HuH-7.5 (cell line): ENCODE measurements at places on chromosomes 4 and X.

DNA sequence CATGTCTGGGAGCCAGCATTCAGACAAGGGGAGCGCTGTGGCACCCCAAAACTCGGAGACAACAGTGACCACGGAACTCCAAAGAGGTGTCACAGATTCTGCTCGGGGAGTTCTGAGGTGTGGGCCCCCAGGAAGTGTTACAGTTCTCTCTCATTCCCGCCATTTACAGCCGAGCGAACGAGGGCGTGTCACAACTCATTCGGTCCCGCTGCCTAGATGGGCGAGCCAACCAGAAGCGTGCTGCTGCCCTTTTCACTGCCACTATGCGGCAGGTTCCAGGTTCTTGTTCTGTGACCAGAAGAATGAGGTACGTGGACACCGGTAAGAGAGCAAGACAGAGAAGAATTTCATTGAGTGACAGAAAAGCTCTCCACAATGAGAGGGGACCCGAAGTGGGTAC lies 1370.6 kb upstream of the AGA start:
- no peak for DNase-seq

DNA sequence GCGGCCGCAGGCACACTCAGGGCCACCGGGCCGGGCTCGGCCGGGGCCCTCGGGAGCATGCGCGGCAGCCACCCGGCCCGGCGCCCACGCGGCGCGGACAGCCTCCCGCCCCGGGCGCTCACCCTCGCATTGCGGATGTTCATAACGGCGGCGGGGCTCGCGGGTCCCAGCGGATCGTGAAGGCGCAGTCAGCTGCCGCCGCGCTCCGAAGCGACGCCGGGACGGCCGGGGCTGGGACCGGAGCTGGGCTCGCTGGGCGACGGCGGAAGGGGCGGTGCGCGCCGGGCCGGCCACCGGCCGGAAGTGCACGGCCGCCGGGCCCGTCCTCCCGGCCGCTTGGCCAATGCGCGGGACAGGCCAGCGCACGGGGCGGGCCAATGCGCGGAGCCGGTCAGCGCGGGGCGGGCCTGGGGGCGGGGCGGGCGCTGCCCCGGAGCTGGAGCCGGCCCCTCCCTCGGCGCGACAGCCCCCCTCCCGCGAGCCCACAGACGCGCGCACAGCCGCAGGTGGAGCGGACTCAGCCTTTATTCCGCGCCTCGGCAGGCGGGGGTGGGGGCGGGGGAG lies at the start of gene NAA10:
Gene NAA10 (minus strand): TSS at position 276 of the 564 bp plus-strand sequence. CDS start 133 bp downstream, at position 143.
- DNase-seq: peak; percentile 82

- no peak for DNase-seq
These were observed 58.4 kb upstream of the HS3ST1 start for GRCh38 chr4:11487139-11487538.

GRCh38 chrX:148567229-148567628 lies 66.8 kb downstream of the AFF2 start:
- no peak for DNase-seq

- DNase-seq: no peak
These were observed 178.2 kb downstream of the PTTG2 start for GRCh38 chr4:38138363-38138762.

GRCh38 chr4:82562564-82562854 lies 721 bp upstream of the TMEM150C start:
- peak; percentile 13 for DNase-seq

- DNase-seq: no peak
These were observed 51.7 kb upstream of the CHRNA9 start for GRCh38 chr4:40283413-40283812.

- DNase-seq: no peak
These were observed 164.2 kb upstream of the PITX2 start for GRCh38 chr4:110787109-110787508.

- DNase-seq: no peak
These were observed 260.0 kb downstream of the GLUD2 start for GRCh38 chrX:121307449-121307848.

DNA sequence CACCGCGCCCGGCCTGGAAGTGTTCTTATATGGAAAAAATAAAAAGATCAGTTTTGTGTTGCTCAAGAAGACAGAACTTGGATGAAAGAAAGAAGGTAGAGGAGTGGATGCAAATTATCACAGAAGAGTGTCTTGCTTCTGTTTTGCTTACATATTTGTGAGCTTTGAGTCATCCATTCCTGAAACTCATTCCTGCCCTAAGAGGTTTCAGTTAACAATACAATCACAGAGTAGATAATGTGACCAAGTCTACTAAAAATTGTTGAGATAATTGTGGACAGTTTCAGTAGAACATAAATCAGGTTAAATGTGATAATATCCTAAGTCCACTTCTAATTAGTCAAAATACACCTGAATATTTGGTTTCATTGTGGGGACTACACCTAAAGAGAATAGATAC lies 26.4 kb upstream of the LRCH2 start:
- DNase-seq: no peak

DNA sequence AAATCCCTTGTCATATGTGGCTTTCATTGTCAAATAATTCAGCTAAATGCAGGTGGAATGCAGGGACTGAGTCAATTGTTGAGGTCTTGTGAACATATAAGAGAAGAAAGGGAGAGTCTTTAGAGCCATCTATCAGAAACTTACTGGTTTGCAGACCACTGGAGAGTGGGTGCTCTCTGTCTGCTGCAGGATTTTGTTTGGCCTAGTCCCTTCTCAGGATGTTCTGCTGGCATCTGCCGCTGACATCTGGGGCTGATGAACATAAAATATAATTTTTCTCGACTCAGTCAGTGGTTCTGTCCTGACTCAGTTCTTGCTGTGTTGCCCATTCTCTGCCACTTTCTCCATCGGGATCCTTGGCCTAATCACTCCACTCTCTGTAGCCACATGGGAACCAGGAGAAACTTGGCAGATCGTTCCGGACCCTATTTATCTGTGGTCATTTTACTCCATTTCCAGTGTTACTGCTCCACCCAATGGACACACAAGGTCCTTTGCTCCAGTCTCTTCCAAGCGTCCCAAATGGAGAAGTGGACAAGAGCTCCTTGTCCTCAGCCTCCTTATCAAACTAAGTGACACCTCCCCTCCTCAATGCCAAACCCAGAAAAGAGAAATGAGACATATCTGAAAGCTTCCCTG lies 436.2 kb downstream of the FAT4 start:
- peak; percentile 20 for DNase-seq

- DNase-seq: no peak
These were observed 16.8 kb downstream of the CLNK start for GRCh38 chr4:10667701-10668326.

GRCh38 chr4:99947608-99948007 lies 1.2 kb upstream of the DNAJB14 start:
- DNase-seq: no peak

DNA sequence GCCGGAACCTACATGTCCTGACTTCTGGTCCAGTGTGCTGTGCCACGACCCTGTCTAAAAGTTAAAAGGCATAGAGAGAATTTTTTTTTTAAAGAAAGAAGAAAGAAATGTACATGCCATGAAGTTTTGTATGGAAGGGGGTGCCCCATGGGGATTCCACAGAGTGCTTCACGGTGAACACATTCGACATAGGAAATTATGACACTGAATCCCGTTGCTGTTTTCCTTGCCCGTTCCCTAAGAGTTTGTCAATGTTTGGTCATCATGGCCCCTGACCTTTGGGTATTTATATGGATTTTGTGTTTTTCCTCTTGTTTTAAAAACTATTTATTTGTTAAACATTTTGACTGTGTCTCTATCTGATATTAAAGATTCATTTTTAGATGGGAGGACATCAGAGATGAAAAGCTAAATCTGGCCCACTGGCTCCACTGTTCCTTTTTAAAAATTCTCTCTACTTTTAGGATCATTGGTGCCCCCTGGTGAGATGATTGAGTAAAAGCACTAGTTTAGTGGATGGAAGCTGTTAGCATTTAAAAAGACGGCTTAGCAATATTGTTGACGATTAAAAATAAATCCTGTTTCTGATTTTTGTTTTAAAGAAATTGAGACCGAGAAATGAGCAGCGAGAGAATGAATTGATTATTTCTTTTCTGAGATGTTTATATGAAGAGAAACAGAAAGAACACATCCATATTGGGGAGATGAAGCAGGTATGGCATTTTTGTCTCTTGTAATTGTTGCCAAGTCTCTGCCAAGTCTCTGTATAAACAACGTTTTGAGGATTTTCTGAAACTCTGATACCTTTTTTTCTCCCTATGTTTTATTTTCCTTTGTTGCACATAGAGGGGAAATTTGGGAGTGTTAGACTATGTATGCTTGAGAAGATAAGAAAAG lies 75.0 kb downstream of the PTTG2 start:
- DNase-seq: peak; percentile 24

DNA sequence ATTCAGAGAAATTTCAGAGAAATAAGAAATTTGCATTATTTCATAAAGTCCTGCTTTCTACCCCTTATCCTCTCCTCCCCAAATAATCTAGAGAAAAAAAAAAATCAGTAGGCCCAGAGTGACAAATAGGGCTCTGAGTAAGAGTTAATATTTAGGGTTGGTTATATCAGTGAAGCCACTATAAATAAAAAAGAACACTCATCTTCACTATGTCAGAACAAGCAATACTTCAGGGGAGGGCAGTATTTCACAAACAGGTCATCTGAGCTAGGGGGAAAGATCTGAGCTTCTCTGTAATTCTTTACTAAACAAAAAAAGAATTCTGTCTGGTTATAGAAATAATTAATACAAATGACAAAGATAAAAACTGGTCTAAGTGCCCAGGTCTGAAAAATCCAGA lies 39.4 kb downstream of the PDE5A start:
- DNase-seq: no peak

DNA sequence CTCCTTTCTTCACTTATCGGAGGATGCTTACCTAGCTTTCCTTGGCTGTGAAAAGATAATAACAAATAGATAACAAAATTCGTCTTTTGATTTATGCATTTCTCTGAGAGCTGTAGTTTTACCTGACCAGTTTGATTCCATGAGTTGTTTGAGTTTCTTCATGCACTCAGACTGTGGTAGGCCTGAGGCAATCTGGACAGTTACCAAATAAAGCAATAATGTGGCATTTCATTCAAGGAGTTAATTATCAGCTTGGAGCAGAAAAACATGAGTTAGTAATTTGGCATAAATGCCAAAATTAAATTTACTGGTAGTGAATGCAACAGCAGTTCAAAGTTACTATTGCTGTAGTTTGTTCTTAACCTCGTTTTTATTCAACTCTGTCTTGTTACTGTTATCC lies 53.5 kb downstream of the FABP2 start:
- DNase-seq: no peak

- no peak for DNase-seq
These were observed 161.0 kb upstream of the EOLA2 start for GRCh38 chrX:150099316-150099715.

GRCh38 chrX:2500091-2500802 lies 529 bp downstream of the DHRSX start:
- no peak for DNase-seq

- no peak for DNase-seq
These were observed 630.1 kb upstream of the EPHA5 start for GRCh38 chr4:66300336-66300934.

- DNase-seq: no peak
These were observed 61.7 kb upstream of the CAMK2D start for GRCh38 chr4:113823291-113823659.

GRCh38 chr4:128519163-128519830 lies 231.7 kb upstream of the PGRMC2 start:
- DNase-seq: no peak

DNA sequence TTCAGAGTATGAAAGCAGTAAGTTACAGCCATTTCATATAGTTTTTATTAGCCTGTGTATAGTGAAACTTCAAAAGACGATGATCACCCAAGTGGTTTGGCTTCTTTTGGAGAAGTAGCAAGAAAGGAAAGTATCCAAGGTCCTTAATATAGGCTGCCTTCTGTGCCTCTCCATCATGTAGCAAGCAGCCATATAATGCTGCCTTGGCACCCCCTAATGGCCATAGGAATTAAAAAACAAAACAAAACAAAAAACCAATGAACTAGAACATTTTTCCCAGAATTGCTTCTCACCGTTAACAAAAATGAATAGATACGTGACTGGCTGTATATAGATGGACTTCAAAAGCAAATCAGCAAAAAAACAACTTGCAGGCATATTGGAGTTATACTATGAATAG lies 18.9 kb downstream of the LAMP2 start:
- no peak for DNase-seq

- no peak for DNase-seq
These were observed 12.9 kb downstream of the MSX1 start for GRCh38 chr4:4872314-4872903.

DNA sequence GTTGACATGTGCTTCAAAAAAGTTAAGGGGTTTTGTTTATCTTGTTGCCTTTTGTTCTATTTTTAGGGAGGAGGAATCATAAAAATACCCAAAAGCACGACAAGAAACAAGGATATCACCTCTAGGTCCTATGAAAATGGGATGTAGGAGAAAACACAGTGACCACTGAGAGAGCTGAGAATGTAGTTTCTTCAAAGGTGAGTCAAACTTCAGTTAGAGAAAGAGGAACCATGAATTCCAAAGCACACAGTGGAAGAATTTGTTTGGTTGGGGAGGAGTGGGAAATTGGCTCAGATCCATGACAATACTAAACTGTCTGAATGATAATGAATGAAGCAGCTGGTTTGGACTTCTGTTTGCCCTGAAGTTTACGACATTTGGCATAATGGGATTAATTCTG lies 19.1 kb upstream of the FRYL start:
- DNase-seq: no peak

GRCh38 chrX:57380026-57380796 lies 93.7 kb downstream of the FAAH2 start:
- no peak for DNase-seq

DNA sequence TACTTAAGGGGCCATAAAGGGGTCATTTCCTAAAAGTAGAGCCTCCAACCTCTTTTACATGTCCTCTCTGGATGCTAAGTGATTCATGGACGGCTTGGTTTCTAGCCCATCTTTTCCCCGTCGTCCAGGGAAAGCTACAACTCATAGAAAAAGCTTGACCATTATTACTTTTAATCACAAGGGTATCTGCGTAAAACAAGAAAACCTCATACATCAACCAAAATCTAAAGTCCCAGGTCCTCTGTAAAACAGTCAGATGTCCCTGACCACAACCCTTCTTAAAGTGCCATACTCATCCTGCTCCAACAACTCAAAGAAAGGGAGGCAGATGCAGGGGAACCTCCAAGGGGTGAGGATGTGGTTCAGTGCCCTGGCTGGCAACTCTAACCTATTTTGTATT lies 29.6 kb downstream of the ADGRA3 start:
- no peak for DNase-seq

- no peak for DNase-seq
These were observed 39.3 kb downstream of the MEPE start for GRCh38 chr4:87872028-87872427.

DNA sequence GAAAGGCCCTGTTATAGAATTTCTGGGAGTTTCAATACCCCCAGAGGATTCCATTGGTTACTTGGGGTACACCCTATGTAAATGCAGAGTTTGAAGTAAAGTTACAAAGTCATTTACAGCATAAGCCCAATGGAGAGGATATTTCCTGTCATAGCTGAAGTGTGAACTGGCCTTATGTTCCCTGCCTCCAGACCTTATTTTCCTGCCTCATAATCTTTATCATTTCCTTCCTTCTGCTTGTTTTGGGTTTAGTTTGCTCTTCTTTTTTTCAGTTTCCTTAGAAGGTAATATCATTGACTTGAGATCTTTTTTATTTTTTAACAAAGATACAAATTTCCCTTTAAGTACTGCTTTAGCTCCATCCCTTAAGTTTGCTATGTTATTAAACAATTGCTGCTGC lies 85.4 kb downstream of the PPEF1 start:
- no peak for DNase-seq
